ENCODE measurements at places on chromosomes 13 and 19. TPM values are rescaled to one million over a fixed set of nuclear protein-coding genes. Genes with fewer than 3 reads are reported as not detected.

DNA sequence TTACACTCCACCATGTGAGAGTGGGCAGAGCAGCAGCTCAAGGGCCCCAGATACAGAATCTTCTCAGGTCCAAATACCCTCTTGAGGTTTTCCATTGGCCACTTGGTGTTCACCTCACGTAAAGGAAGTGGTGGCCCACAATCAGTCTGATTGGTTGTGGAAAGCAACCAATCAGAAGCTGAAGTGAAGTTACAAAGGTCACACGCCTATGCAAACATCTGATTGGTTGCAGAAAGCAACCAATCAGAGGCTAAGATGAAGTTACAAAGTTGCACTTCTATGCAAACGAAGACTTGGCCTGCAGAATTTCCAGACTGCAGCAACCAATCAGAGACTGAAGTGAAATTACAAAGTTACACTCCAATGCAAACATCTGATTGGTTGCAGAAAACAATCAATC, 14.3 kb upstream of the TM9SF2 start:
- no peak for DNase-seq

DNA sequence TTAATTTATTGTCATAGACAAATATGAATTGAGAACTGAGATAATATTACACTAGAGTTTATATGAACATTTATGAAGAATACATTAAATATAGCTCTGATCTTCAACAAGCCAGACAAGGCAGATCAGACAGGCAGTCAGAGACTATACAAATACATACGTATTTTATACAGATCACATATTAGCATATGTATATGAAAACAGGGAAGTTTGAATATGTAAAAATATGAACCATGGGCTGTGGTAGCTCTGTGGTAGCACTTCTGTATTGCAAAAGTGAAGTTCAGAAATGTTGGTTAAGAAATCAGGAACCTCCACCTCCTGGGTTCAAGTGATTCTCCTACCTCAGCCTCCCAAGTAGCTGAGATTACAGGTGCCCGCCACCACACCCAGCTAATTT, 20.7 kb downstream of the GPR180 start:
- DNase-seq, result no peak

DNA sequence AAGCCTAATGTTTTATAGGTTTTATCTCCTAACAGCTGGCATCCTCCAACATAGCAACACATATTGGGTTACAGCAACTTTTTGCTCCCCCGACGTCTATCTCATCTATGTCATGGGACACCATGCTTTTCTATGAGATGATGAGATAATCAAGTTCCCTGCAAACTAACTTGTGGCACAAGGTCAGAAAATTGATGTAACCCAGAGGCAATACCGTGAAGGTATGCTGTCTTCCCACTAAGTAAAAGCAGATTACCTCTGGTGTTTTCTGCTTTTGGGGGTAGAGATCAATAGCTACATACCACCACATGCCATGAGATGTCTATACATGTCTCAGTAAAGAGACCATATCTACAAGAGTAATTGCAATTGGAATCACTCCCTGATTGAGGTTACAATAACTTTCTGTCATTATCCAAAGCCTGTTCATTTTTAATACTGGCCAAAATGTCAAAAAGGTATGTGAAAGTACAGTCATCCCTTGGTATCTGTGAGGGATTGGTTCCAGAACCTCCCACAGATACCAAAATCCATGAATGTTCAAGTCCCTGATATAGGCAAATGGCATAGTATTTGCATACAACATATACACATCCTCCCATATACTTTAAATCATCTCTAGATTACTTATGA, 131.3 kb downstream of the CYSLTR2 start:
- no peak for DNase-seq

DNA sequence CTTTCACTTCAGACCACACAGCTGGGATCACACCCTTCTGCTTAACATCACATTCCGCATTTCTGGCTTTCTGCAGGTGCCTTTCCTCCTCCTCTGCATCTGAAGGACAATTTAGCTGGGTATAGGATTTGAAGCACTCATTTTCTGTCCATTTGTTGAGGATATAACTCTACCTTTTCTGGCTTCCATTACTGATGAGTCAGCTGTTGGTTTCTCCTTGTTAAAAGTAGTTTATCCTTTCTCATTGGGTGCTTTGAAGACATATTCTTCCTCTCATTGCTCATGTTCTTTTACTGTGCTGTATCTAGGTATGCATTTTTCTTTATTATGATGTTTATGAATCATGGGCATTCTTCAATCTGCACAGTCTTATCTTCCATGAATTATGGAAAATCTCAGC, 199.3 kb upstream of the SOX1 start:
- no peak for DNase-seq

- no peak for DNase-seq
Observed at GRCh38 chr19:30557212-30557611, 185.0 kb downstream of the ZNF536 start.

CPB2 gene
- total RNA-seq, result 623 TPM

KXD1 gene
- total RNA-seq, result 78.6 TPM

IGSF23 gene
- 10.2 TPM for total RNA-seq

DNA sequence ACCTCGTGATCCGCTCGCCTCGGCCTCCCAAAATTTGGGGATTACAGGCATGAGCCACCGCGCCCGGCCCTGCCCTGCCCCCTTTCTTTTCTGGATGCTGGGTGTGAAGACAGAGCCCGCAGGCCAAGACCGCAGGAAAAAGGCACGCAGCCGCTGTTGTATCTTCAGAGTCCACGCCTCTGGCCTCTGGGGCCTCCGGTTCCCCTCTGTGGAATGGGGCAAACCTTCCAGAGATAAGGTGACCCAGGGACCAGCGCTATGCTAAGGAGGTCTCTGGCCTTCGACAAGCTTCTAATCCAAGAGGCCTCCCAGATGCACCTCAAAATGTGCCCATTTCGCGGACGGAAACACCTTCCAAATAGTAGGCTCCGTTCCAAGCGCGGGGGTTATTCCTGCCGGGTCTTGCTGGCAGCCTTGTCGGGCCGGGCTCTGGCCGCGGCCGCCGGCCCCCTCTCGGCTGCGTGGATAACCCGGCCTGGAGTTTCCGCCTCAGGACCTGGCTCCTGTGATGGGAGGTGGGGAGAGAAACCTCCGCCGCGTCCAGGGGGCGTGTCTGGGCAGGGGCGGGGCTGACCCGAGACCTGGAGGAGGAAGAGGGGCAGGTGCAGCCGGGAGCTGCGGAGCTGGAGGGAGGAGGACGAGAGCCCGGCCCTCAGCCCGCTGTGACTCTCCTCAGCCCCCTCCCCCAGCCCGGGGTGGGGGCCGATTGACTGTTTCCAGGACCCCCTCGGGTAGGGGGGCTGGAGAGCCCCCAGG, 13.1 kb downstream of the TJP3 start:
- peak; percentile 85 for DNase-seq

- DNase-seq, result no peak
Observed at GRCh38 chr13:60757501-60758215, 360.6 kb downstream of the TDRD3 start.

- DNase-seq, result peak; percentile 99
Observed at GRCh38 chr19:48713864-48714755, 5.4 kb downstream of the MAMSTR start.

SIGLEC5 gene
- 0.92 TPM for total RNA-seq

DNA sequence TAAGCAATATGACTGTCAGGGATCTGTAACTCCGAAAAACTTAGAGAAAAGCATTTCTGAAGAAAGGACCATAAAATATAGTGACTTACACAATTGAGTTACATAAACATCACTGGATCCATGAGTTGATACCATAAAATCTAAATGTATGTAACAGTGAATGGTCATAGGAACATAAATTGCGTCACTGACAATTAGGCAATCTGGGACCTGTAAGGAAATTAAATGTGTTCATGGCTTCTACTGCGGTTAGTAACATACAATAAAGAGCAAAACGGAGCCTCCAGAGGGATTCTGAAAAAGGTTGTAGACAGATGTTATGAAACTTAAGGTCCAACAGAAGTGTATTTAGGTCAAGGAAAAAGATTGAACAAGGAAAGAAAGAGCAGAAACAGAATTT, 27.1 kb downstream of the POU4F1 start:
- DNase-seq, result no peak

GRCh38 chr13:44368062-44368591, 5.5 kb upstream of the SERP2 start:
- no peak for DNase-seq

DNA sequence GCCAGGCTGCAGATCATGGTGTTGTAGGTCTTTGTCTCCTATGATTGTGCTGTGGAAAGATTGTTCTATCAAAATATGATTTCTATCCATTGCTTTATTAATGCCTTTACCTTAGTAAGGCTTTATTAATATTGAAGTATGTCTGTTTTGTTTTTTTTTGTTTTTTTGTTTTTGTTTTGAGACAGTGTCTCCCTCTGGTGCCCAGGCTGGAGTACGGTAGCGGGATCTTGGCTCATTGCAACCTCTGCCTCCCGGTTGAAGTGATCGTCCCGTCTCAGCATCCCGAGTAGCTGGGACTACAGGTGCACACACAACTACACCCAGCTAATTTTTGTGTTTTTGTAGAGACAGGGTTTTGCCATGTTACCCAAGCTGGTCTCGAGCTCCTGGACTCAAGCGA, 7.7 kb downstream of the IRGC start:
- DNase-seq, result no peak

DNA sequence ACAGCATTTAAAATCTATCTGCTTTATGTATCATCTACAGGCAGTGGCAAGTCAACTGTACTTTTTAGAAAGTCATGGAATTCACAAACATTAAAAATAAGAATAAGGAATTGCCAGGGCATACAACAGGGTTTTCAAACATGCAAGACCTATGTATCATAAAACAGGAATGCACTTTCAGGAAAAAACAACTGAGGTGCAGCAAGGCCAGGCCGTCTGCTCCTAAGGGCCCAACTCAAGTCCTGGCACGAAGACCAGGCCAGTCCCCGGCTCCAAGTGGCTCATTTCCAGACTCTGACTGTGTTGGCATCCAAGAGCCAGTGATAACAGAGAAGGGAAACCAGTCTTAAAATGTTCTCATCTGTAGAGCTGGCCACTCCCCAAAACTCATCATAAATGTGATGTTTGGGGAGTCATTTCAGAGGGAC, 7.1 kb downstream of the RFX2 start:
- peak; percentile 86 for DNase-seq

PSG11 gene
- not detected for total RNA-seq

- no peak for DNase-seq
Observed at GRCh38 chr13:96229356-96229755, 139.4 kb downstream of the HS6ST3 start.

- no peak for DNase-seq
Observed at GRCh38 chr19:10209315-10209714, 14.6 kb upstream of the DNMT1 start.

GPX4 gene
- 389 TPM for total RNA-seq
